Glutamatergic neuron (in vitro differentiated cells): ENCODE measurements at places on chromosomes 11 and 22. TPM values are rescaled to one million over a fixed set of nuclear protein-coding genes. Genes with fewer than 3 reads are reported as not detected.

GRCh38 chr22:27337676-27338075 lies 463.9 kb downstream of the MN1 start:
- no peaks in the 10 kb centered on the region for H3K27me3 ChIP-seq
- no peaks in the 10 kb centered on the region for H3K36me3 ChIP-seq

DNA sequence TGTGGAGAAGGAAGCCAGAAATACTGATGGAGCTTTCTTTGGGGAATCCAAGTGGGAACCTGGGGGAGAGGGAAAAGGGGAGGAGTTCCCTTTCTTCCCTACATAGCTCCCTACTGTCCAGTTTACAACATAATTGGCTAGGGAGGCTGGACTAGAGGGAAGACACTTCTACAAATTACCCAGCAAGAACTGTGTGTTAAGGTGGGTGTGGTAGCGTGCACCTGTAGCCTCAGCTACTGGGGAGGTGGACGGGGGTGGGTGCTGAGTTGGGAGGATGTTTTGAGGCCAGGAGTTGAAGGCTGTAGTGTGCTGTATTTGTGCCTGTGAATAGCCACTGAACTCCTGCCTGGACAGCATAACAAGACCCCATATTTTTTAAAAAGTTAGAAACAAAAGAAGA lies 74.0 kb downstream of the NAV2 start:
- H3K27ac ChIP-seq = no peak overlapping the region
- no peaks in the 10 kb centered on the region for H3K4me1 ChIP-seq
- H3K36me3 ChIP-seq = no peaks in the 10 kb centered on the region
- H3K4me3 ChIP-seq = no peak overlapping the region
- no peak for DNase-seq
- no peaks in the 10 kb centered on the region for H3K27me3 ChIP-seq

GRCh38 chr22:21569459-21570170 lies 2.1 kb downstream of the UBE2L3 start:
- peaks cover 4% of the 10 kb centered on the region for H3K27me3 ChIP-seq
- H3K4me1 ChIP-seq = peaks cover 25% of the 10 kb centered on the region
- DNase-seq = no peak
- peak overlapping the region; percentile 97 for H3K4me3 ChIP-seq
- H3K36me3 ChIP-seq = no peaks in the 10 kb centered on the region
- H3K27ac ChIP-seq = peak overlapping the region; percentile 71

- no peak overlapping the region for H3K27ac ChIP-seq
- H3K4me3 ChIP-seq = no peak overlapping the region
- peaks cover 2% of the 10 kb centered on the region for H3K27me3 ChIP-seq
- DNase-seq = no peak
- peaks cover 11% of the 10 kb centered on the region for H3K4me1 ChIP-seq
- H3K36me3 ChIP-seq = no peaks in the 10 kb centered on the region
Measured at GRCh38 chr11:122746050-122746478, 90.5 kb downstream of the UBASH3B start.

DNA sequence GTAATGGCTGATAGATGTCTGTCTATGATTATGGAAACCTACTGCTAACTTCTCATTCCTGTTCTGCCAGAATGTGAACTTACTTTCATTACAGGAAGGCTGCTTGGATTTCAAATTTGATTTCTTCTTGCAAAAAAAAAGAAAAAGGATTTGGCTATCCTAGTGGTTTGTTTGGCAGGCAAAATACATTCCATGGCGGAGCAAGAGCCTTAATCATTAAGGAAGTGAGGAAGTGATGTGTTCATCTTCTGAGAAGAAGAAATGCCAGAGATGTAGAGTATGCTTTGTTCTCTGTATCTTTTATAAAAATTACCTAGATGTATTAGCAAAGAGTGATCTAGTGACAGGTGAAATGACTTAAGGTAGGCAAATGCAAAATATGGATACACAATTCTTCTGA lies 356.3 kb downstream of the SOX6 start:
- H3K27ac ChIP-seq = no peak overlapping the region
- H3K4me1 ChIP-seq = peaks cover 4% of the 10 kb centered on the region
- no peak for DNase-seq
- H3K27me3 ChIP-seq = no peaks in the 10 kb centered on the region
- H3K36me3 ChIP-seq = no peaks in the 10 kb centered on the region

The SLC25A18 gene
- total RNA-seq = 6.4 TPM

GRCh38 chr11:33734441-33735270 lies 1.6 kb downstream of the CD59 start:
- peaks cover 18% of the 10 kb centered on the region for H3K4me1 ChIP-seq
- DNase-seq = no peak
- H3K27me3 ChIP-seq = no peaks in the 10 kb centered on the region
- no peaks in the 10 kb centered on the region for H3K36me3 ChIP-seq

The HEPACAM gene
- not detected for total RNA-seq

The SLC25A45 gene
- total RNA-seq = 0.25 TPM

DNA sequence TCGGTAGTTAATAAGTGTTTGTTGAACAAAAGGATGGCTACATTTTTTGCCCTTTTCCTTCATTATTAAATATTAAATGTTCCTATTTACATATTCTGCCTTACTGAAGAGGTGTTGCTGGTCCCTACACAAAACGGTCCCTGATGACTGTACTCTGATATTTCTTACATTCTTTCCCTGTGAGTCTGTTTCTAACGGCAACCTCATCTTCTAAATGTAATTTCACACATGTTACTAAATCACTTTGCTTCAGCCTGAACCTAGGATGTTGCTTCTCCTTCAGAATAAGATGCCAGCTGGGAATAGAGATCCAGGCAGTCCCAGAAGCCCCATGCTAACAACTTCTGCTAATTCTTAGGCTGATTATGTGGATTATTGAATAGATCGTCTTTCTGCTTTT lies 50.3 kb downstream of the SPON1 start:
- H3K27ac ChIP-seq = no peak overlapping the region
- no peak overlapping the region for H3K4me3 ChIP-seq
- no peak for DNase-seq
- no peaks in the 10 kb centered on the region for H3K36me3 ChIP-seq
- H3K4me1 ChIP-seq = no peaks in the 10 kb centered on the region

DNA sequence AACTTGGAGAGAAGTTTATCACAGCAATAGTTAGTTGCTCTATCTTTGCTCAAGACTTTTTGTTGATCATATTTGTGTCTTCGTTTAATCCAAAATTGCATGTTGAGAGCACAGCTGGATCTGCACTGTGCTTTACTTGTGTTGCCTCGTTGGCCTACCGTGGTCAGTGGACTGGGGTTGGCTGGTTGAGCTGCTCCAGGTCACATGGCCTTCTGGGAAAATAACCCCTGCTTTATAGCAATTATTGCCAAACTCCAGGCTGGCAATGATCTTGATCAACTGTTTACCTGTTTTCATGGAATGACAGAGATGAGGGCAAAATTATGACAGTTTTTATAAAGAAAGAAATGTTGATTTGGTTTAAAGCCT lies 5.7 kb upstream of the PLET1 start:
- H3K4me3 ChIP-seq = no peak overlapping the region
- DNase-seq = no peak
- H3K36me3 ChIP-seq = no peaks in the 10 kb centered on the region
- H3K27me3 ChIP-seq = no peaks in the 10 kb centered on the region
- no peaks in the 10 kb centered on the region for H3K4me1 ChIP-seq

The DEUP1 gene
- not detected for total RNA-seq

DNA sequence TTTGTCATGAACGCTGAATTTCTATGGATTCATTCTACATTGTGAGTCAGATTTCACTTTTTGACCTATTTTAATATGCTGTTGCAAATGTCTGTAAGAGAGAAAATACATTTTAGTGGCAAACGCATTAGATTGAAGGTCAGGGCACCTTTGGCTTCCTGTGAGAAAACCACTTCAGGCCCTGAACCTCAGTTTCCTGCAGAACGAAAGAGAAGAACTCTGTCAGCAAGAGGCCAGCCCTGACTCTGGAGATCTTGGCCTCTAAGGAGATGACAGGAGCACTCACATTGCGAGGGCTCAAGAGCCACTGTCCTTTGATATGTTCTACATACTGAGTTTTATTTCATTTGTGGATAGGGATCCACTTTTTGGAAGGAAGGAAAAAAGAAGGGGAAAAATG lies 83.6 kb downstream of the KCNJ1 start:
- H3K27ac ChIP-seq = no peak overlapping the region
- no peak for DNase-seq
- H3K4me1 ChIP-seq = peaks cover 6% of the 10 kb centered on the region
- H3K36me3 ChIP-seq = no peaks in the 10 kb centered on the region

DNA sequence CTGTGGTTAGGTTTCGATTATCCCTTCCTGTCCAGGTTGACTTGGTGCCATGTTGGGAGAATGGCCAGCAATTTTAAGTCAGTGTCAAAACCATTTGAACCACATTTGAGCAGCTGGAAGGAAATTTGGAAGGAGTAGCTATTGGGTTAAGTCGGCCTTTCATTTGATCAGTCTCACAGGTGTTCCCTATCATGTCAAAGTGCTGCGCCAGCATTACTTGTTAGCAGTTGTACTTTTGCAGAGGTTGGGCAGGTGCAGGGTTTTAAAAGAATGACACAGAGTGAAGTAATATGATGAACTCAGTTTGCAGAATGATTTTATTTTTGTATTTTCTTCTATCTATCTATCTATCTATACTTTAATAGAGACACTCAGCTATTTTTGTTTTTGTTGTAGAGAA lies 6.4 kb upstream of the TYMP start:
- H3K27ac ChIP-seq = no peak overlapping the region
- H3K36me3 ChIP-seq = no peaks in the 10 kb centered on the region
- DNase-seq = no peak
- H3K27me3 ChIP-seq = peaks cover 12% of the 10 kb centered on the region
- peaks cover 3% of the 10 kb centered on the region for H3K4me1 ChIP-seq

- H3K4me1 ChIP-seq = peaks cover 11% of the 10 kb centered on the region
- H3K27ac ChIP-seq = no peak overlapping the region
- no peak for DNase-seq
- no peak overlapping the region for H3K4me3 ChIP-seq
- peaks cover 1% of the 10 kb centered on the region for H3K27me3 ChIP-seq
Measured at GRCh38 chr11:121235057-121235456, 57.5 kb upstream of the SC5D start.

DNA sequence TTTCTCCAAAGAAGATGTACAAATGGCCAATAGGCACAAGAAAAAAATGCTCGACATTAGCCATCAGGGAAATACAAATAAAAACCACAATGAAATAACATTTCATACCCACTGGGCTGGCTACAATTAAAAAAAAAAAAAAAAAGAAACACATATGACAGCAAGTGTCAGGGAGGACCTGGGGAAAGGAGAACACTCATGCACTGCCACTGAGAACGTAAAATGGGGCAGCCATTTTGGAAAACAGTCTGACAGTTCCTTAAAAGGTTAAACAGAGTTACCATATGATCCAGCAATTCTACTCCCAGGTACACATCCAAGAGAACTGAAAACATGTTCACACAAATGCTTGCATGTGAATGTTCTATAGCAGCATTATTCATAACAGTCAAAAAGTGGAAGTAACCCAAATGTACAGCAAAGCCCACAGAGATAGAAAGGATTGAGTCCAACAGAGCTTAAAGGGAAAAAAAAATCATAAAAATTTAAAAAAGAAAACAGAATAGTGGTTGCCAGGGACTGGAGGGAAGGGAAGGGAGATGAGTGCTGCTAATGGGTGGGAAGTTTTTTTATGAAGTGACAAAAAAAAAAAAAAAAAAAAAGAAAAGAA lies 48.4 kb upstream of the CYP2D6 start:
- no peaks in the 10 kb centered on the region for H3K36me3 ChIP-seq
- no peaks in the 10 kb centered on the region for H3K27me3 ChIP-seq
- peak overlapping the region; percentile 15 for H3K4me3 ChIP-seq

The ARVCF gene
- total RNA-seq = 119 TPM

GRCh38 chr22:37428649-37429586 lies 1.6 kb upstream of the ELFN2 start:
- DNase-seq = peak; percentile 77
- H3K27ac ChIP-seq = peak overlapping the region; percentile 43
- H3K36me3 ChIP-seq = no peaks in the 10 kb centered on the region
- peak overlapping the region; percentile 6 for H3K4me3 ChIP-seq

GRCh38 chr11:72426103-72426757 lies 8.1 kb downstream of the CLPB start:
- H3K36me3 ChIP-seq = no peaks in the 10 kb centered on the region
- H3K4me3 ChIP-seq = peak overlapping the region; percentile 20
- peak overlapping the region; percentile 69 for H3K27ac ChIP-seq
- DNase-seq = no peak
- H3K4me1 ChIP-seq = peaks cover 43% of the 10 kb centered on the region
- H3K27me3 ChIP-seq = peaks cover 3% of the 10 kb centered on the region

The SLN gene
- not detected for total RNA-seq

GRCh38 chr11:18254781-18255361 lies 6.4 kb upstream of the SAA2 start:
- DNase-seq = no peak
- no peak overlapping the region for H3K27ac ChIP-seq
- H3K36me3 ChIP-seq = no peaks in the 10 kb centered on the region
- H3K4me3 ChIP-seq = no peak overlapping the region

- H3K36me3 ChIP-seq = no peaks in the 10 kb centered on the region
- peak; percentile 69 for DNase-seq
- peak overlapping the region; percentile 97 for H3K27ac ChIP-seq
- H3K4me1 ChIP-seq = peaks cover 18% of the 10 kb centered on the region
- peaks cover 23% of the 10 kb centered on the region for H3K27me3 ChIP-seq
- H3K4me3 ChIP-seq = peak overlapping the region; percentile 70
Measured at GRCh38 chr11:838441-839279, 3.7 kb downstream of the POLR2L start.

DNA sequence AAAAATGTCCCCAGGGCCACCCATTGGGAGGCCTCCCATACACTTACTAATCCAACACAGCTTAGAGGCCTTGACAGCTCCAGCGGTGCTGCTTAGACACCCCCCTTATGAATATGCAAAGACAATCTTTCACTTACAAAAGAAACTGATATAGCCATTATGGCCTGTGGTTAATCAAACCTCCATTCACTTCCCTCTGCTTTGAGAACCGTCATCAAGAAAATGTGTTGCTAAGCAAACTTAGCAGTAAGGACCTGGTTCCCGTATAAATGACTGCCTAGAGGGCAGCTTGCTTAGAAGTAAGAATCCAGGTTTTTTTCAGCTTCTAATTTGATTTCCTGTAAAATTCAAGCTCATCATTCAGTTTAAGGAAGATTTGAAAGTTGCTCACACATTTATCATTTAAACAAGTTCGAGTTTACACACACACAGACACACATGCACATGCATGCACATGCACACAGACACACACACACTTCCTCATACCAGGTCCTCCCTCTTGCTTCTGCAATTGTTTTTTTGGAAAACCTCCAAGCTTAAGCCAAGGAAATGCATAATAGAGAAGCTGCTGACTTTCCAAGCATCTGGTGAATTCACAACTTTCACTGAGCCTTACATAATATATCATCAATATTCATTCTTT lies 137.7 kb upstream of the BLID start:
- H3K4me1 ChIP-seq = no peaks in the 10 kb centered on the region
- no peak overlapping the region for H3K4me3 ChIP-seq
- no peaks in the 10 kb centered on the region for H3K36me3 ChIP-seq
- H3K27ac ChIP-seq = no peak overlapping the region
- no peak for DNase-seq

GRCh38 chr11:73206801-73207200 lies 11.3 kb upstream of the P2RY2 start:
- H3K27ac ChIP-seq = peak overlapping the region; percentile 54
- no peak overlapping the region for H3K4me3 ChIP-seq
- DNase-seq = no peak
- H3K27me3 ChIP-seq = peaks cover 10% of the 10 kb centered on the region
- no peaks in the 10 kb centered on the region for H3K36me3 ChIP-seq
- peaks cover 31% of the 10 kb centered on the region for H3K4me1 ChIP-seq

GRCh38 chr11:2187280-2187707 lies 15.7 kb upstream of the TH start:
- no peak for DNase-seq
- peaks cover 4% of the 10 kb centered on the region for H3K4me1 ChIP-seq
- no peak overlapping the region for H3K27ac ChIP-seq
- H3K27me3 ChIP-seq = peaks cover 8% of the 10 kb centered on the region
